ENCODE measurements at places on chromosomes 11 and 22.

- DNase-seq = no peak
Measured at GRCh38 chr22:16989915-16990314, 18.1 kb downstream of the GAB4 start.

DNA sequence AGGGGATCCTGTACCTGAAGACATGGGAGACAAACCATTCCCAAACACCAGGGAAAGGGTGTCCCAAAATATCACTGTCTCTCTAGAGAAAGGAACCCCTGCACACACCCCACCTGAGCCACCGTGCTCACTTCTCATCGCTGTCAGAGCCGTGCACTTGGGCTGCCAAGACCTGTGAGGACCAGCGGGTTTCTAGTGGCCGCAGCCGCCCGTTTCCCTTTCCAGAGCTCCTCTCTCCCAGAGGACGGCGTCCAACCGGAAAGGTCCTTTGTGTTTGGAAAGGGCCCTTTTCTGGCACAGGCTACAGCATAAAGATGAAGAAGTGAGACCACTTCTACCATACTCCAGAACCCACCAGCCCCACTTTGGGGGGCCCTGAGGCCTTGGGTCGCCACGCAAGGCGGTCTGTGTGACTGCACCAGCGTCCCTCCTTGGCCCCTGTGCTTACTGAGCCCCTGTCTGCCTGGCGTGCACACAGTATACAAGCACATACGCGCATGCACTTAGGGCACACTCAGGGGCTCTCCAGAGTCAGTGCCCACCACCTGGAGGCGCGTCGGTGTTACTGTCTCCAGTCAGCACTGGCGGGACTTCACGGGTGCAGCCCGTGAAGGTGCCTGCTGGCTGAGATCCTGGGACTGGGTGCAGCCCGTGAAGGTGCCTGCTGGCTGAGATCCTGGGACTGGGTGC lies 381.8 kb downstream of the TBC1D22A start:
- no peak for DNase-seq

DNA sequence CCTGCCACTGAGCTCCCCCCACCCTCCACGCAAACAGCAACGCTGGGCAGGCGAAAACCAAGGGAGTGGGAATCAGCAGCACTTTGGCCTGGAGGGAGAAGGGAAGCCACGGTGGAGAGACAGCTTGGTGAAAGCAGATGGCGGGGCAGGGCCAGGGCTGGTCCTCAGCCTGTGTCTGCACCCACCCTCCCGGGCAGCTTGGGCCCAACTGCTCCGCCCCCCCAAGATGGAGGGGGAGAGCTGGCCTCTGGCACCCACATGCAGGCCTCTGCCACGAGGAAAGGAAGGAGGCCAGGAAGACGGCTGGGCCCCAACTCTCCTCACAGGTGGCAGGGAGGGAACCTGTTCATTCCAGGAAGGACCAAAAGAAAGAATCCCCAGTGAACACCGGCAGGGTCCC lies 17.8 kb downstream of the MAFF start:
- DNase-seq = no peak

DNA sequence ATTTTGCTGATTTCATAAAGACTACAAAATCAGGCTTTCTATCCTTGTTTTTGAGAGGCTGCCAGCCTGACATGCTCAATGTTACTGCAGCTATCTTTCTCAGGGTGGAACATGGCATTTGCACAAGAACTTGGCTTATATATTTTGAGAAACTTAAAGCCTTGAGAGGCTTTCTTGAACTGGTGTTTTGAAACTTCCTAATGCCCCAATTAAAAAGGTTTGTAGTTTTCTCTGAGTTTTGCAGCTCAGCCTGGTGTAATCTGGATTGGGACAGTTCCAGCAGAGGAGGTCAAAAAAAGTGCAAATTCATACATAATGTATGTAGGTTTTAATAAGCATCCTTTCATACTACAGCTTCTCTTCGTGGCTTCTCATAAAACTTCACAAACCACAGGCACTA lies 223.4 kb downstream of the FAM76B start:
- no peak for DNase-seq

DNA sequence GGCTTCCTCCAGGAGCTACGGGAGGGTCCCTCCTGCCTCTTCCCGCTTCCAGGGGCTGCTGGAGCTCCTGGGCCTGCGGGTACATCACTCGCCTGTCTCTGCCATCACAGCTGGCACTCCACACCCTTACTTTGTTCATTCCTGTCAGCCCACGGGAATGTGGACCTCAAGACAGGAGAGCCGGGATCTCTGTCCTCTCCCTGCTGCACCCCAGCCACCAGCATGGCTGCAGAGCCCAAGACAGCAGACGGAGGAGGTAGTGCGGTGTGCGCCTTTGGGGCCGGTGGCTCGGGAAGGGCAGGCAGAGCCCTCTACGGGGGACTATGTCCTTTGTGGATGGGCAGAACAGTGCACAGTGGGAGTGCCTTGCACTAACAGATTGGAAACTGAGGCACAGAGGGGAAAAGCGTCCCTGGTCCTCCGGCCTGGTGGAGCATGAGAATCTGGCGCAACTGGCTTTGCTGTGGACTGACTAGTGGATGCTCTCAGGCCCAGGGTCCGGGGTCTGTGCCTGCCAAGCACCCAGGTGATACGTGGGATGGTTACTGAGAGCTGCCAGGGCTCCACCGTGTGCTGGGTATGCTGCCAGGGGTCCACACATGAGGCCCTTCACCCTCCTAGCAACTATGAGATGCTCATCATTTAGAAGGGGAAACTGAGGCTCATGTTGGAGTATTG lies 47.3 kb downstream of the IGF2 start:
- no peak for DNase-seq

GRCh38 chr11:22165087-22165486 lies 27.8 kb upstream of the ANO5 start:
- DNase-seq = no peak

DNA sequence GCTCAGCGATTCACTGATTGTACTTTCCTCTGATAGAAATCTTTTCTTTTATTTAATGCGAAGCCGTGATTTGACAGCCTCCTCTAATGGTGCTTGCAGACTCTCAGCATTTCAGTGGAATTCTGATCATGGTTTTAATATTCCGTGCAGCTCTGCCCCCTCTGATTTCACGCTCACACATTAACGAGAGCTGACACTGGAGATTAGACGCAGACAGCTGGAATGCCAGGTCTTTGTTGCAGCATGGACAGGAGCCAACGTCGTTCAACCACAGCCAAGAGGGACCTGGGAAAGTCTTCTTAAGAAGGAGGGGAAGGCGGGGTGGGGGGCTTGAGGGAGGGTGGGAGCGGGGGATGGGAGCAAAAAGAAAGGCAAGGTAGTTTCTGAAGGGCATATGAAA lies 186.4 kb downstream of the BLID start:
- no peak for DNase-seq

GRCh38 chr11:104319396-104319795 lies 155.4 kb upstream of the PDGFD start:
- no peak for DNase-seq

DNA sequence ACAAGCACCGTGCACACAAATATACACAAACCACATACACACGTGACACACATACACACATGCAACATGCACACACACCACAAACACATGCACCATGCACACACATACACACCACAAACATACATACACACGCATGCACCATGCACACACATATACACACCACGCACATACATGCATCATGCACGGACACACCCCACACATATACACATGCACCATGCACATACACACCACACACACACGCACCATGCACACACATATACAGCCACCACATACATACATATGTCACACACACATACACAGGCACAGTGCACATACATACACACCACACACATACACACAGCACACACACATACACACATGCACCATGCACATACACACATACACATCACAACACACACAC lies 12.7 kb upstream of the B4GALNT4 start:
- no peak for DNase-seq

DNA sequence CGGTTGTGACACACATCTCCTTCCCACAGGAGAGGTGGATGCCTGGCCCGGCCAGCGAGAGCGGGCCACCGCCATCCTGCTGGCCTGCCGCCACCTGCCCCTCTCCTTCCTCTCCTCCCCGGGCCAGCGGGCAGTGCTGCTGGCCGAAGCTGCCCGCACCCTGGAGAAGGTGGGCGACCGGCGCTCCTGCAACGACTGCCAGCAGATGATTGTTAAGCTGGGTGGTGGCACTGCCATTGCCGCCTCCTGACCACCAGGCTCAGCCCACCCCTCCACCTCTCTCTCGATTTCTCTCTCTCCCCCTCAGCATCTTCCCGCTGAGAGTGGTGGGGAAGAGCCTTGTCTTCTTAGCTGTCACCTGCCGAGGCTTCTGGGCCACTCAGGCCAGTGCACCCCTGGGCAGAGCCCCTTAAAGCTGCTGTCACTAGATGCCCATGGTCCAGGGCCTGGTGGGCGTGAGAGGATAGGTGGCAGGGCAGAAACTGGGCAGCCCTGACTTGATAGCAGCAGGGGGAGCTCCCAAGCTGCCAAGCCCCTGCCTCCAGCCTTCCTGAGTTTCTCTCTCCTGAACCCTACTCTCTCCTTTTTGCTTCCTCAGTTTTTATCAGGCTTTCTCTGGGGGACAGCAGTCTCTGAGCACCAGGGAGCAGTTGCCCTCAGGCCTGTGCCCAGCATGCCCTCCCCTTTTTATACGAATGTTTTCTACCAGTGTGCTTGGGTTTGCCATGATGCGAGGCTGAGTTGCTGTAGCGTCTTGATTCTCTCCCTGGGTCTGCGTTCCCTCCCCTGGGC lies 9.3 kb downstream of the SHISA8 start:
- no peak for DNase-seq

- no peak for DNase-seq
Measured at GRCh38 chr11:111942829-111943228, 5.7 kb downstream of the DIXDC1 start.

GRCh38 chr11:31422703-31423102 lies 53.0 kb downstream of the DNAJC24 start:
- DNase-seq = no peak

DNA sequence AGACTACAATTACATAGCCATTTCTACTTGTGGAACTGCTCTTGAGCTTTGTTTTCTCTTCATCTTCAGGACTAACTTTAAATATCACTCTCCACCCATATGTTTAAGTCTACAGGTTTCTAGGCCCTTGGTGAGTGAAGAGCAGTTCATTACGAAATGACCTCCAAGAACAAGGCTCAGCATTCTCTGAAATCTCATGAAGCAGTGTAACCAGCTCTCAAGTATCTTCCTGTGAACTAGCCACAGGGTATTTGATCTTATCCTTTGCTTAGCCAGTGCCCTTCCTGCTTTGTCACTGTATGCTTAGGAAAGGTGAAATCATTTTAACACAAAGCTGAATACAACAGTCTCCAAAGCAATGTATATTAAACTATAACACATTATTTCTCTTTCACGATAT lies 20.4 kb upstream of the LYVE1 start:
- DNase-seq = no peak

DNA sequence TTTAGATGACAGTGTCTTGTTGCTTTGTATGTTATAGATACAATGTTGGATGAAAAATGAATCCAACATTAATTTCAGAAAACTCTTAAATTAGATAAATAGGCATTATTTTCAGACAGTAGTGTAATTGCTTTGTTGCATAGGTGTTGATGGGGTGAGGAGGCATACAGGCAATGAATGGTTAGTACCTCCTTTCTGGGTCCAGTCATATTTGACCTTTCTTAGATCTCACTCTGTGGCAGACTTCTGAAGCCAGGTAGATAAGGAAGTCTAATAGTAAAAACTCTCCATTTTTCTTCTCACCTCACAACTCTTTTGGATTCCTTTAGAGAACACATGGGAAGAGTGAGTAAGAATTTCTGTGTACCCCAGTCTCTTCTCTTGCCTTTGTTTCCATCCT lies 31.8 kb downstream of the BIRC2 start:
- no peak for DNase-seq

DNA sequence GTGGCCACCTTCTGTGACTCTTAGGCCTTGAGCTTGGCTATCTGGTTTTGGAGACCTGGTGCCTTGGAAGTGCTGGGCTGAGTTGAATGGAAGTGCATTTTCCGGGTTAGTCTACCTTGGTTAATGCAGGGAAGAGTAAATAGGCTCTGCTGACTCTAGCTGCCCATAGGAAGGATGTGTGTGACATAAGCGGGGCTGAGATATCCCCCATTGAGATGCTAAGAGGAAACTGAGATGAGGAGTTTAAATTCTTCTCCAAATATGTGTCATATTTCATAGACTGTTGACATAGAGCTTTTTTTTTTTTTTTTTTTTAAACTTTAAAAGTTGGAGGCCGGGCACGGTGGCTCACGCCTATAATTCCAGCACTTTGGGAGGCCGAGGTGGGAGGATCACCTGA lies 30.8 kb downstream of the ZNRF3 start:
- no peak for DNase-seq

DNA sequence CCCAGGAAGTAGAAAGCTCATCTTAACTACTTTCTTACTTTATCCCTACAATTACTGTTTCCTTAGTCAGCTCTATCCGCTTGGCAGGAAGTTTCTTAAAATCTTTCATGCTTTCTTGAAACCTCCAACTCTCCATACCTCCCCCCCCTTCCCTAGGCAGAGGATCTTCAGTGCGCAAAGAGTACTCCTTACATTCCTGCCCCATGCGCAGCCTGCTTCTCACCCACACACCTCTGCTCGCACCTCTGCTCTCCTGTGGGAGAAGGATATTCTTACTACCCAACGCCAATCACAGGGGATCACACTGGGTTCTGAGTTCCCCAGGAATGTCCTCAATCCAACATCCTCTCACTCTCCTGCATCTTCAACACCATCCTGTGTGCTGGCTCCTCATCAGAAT lies 12.3 kb downstream of the TCF20 start:
- no peak for DNase-seq

DNA sequence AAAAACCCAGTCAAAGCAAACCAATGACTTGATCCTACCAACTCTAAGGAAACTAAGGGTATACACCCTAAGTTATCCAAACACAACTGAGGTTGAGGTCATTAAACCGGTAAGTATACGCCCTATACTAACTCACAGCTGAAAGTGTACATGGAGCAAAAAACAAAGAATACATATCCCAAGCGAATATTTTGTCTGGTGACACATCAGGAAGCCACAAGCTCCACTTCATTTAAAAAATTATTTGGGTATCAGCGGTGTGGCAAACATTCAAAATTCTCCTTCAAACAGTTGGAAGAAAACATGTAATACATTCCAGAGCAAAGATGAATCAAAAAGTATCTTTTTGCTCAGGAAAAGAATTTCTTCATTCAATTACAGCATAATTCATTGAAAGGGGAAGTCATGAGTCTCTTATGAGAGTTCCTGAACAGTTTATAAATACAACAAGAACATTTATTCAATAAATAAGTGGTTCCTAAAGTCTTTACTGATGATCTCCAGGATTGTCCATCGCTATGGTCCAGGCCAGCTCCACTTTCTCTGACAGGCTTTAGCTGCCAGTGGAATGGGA lies 4.5 kb upstream of the JAML start:
- no peak for DNase-seq

GRCh38 chr11:24386546-24387397 lies 110.1 kb upstream of the LUZP2 start:
- DNase-seq = no peak
